A549 (cell line): ENCODE measurements at places on chromosomes 3 and 15.

- DNase-seq: no peak
Observed at GRCh38 chr3:57545636-57546268, 1.6 kb upstream of the DNAH12 start.

DNA sequence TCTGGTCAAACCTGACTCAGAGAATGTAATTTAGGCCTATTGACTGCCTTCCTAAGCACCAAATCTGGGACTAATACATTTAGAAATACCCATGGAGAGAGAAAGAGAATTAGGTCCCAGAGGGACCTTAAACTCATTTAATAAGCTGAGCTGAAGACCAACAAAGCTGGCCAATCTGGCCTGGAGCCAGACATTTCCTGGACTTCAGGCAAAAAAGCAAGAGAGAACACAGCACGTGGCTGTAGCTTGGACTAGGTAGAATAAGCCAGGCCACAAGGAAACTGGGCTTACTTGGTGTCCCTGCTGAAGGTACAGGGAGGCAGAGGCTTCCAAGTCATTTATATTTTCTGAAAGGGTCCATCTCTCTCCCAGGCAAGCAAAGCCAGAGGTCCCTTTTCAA is 88.1 kb downstream of the RTP4 start:
- no peak for DNase-seq

- no peak for DNase-seq
Observed at GRCh38 chr15:70259028-70259424, 161.3 kb upstream of the TLE3 start.

- DNase-seq: no peak
Observed at GRCh38 chr3:179881791-179882190, 154.9 kb downstream of the PEX5L start.

DNA sequence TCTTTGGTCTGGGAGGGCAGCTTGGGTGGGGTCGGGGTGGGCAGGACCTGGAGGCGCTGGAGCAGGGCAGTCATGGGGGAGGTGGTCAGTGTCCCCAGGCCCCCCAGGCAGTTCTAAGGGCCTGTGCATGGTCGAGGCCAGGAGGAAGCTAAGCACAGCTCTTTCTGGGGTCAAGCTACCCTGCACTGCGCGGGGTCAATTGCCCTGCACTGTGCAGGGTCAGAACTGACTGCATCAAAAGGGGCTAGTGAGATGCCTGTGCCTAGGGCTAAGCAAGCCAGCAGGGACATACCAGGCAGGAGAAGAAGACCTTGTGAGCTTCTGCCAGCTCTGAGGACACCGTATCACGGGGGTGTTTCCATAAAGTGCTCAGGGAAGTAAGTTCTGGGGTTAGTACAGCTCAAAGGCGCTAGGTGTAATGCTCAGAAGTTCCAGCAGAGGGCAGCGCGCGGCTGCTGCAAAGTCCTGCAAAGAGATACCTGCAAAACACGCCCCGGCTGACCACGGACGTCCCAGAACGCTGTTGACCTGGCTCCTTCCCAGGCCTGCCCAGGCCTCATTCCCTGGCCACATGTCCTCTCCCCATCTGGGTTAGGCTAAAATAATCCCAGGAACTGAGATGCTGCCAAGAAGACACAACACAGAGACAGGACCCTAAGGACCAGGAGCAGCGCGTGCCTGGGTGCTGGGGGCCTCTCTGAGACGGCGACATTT is 18.8 kb upstream of the IQSEC1 start:
- peak; percentile 83 for DNase-seq

DNA sequence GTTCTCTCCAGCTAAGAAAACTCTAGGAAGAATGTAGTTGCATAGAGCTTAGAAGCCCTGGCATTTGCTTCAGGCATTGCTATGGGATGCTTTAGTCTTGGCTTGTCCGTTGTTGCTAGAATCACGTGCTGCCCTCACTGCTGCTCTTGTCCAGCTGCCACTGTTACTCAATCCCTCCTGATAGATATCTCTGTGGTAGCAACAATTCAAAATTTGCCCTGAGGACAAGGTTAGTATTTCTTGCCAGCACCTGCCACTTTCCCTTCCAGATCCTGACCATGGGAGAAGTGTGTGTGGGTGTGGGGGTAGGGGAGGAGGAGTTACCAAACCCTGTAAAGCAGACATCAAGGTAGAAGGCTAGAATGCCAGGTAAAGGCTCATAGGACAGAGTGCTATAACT is 113.8 kb downstream of the PPM1L start:
- DNase-seq: no peak

- DNase-seq: no peak
Observed at GRCh38 chr15:58734859-58735258, 14.6 kb downstream of the ADAM10 start.

DNA sequence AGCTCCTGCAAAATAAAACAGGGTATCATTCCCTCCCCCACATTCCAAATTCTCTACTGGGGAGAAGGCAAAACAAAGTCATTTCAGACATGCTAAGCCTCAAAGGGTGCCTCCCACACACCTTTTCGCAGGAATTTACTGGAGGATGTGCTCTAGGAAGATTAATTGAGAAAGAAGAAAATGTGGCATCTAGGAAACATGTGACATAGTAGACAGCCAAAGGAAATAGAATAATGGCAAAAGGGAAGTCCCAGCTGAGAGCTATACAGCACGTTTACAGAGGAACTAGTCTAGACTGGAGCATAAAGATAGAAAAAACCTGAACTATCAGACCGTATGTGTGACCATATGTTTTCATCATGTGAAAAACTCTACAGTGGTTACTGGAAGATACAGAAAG is 58.8 kb upstream of the MELTF start:
- DNase-seq: no peak

DNA sequence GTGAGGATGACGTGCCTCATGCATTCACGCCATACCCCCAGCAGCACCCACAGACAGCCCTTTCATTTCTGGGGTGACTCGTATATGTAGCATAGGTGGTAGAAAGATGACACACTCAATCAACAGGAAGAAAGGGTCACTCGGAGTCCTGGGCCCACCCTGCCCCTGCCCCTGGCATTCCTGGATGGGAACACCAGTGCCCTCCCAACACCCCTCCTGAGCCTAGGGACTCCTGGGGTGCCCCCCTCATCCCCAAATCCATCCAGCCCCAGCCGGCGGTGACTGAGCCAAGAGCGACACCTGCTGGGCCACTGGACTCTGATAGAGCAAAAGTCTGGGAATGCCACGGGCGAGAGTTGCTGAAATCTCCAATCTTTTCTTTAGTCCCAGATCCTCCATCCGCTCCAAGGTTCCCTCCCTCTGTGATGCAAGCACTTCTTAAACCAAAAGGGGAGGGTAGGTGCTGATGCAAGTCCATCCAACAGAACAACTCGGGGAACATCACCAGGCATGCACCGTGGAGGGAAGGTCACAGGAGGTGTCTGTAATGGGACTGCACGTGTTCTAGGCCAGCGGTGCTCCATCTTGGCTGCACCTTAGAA is 31.1 kb downstream of the ACAN start:
- peak; percentile 44 for DNase-seq

DNA sequence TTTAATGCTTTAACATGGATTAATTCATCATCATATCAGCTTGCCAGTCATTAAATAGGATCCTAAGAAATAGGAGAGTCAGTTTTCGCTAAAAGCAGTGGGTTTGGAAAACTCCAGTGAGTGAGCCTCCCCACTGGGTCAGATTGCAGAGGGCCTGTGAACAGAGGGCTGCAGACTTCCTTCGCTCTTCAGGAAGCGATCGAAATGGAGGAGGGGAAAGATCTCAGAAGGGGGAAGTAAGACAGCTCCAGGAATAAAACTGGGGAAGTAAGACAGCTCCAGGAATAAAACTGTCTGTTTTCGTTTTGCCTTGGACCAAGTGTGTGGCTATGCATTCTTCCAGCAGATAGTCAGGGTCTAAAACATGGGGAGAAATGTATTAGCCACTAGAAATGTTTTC is 124.8 kb upstream of the C15orf61 start:
- no peak for DNase-seq
